Astrocyte of the hippocampus (primary cell): ENCODE measurements at places on chromosomes 5 and 9.

DNA sequence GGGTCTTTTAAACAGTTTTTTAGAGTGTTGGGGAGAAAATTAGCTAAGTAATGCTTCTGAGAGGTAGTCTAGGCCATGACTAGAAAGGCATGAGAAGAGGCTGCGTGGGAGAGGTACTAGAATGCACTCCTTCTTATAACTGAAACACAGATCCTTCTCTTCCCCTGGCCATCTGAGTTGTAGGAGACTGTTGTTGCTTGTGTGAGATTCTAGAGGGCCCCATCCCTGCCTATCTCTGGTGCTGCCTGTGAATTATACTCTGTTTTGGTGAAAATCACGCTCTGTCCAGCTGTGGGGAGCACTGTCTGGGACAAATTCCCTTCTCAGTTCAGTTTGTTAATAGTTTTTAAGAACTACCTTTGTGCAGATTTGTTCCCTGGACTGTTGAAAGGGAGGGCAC, 37.5 kb downstream of the MAP1B start:
- DNase-seq: no peak

DNA sequence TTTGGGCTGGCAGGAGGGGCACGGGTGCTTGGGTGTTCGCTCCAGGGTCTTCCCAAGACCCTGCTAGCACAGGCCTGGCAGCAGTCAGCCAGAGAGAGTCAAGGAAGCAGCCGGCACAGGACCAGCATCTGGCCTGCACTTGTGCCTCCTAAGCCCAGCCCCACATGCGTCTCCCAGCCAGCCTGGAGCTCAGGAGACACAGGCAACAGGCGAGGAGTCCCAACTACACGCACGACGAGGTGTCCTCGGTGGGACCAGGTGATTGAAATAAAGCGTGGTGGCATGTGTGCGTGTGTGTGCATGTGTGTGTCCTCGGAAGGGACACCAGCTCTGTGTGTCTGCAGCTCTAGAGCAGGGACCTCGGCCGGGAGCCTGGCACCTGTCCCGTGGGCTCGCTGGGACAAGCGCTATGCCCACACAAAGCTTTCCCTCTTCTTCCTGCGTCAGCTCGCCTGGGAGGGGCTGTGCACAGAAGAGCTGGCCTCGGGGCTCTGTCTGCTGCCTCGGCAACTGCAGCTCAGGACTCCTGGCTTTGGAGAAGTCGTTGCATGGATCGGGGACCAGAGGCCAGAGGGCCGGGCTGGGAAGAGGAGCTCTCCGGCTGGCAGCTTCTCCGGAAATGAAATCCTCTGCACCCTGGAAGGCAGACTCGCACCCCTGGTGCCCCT, 14.7 kb upstream of the SLC9A3 start:
- no peak for DNase-seq

DNA sequence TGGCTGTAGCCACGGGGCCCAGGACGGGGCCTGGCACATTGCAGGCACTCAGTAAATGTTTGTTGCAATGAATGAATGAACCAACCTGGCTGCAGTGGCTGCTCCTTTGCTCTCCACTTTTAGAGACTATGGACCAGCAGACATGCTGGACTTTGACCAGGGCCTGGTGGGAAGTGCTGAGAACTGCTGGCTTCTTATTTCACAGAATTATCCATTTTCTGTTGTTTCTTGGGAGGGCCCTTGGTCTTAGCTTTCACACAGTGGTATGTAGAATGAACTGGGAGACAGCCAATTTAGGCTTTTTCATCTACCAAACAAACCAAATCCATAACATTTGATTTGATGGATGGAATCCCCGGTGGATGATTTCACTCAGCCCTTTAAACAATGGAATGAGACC, 78.0 kb upstream of the LHFPL2 start:
- DNase-seq: peak; percentile 74

DNA sequence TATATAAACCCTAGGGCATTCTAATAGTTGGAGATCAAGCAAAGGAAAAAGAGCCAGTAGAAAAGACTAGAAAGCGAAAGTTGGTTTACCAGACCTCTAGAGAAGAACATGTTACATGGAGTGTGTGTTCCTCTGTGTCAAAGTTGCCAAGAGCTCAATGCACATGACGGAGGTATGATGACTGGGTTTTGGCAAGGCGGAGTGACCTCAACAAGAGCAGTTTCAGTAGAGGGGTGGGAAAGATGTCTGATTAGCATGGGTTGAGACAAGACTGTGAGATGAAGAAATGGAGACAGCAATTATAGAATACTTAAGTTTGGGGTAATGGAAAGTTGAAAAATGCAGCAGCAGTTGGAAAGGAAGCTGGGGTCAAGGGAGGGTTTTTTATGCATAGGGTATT, 1.6 kb downstream of the ANKDD1B start:
- DNase-seq: no peak

GRCh38 chr9:38042626-38043357, 26.2 kb downstream of the SHB start:
- no peak for DNase-seq

- DNase-seq: peak; percentile 98
Measured at GRCh38 chr9:111895996-111896941, at the start of gene UGCG. Gene UGCG, plus strand, starts transcription at chr9:111896814. Its CDS starts 402 bp downstream, at chr9:111897216.

- peak; percentile 72 for DNase-seq
Measured at GRCh38 chr9:109001275-109001676, 12.0 kb downstream of the CTNNAL1 start.

DNA sequence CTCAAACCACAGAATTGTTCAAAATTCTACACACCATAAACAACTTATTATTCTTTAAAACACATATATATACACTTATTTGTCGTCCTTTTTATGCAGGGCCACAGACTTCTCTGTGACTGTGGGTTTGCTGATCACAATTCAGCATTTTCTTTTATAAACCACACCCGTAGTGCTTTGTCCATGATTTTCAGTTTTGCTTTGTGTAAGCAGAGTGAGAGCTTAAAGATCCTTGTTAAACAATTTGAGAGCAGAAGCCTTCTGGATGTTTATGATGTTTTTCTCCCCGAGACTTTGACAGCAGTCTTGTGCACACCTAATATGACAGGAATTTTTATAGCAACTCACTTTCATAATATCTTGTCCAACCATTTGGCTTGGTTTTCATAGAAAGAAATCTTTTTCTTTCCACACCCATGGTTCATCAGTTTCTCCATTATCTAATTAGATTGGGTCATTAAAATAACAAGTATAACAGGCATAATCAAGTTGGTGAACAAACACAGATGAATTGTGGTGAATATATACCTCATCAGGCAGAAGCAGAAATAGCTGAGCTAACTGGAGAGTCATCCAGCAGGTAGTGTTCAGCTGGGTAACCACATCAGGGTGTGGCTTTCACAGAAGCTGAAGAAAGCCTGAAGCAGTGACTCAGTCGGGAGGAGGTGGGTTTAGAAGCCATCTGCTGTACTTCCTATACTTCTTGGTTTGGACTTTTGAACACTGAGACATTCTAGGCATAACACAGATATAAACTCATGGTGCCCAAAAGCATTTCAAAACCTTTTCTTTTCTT, 232.8 kb downstream of the DOCK8 start:
- DNase-seq: peak; percentile 85

DNA sequence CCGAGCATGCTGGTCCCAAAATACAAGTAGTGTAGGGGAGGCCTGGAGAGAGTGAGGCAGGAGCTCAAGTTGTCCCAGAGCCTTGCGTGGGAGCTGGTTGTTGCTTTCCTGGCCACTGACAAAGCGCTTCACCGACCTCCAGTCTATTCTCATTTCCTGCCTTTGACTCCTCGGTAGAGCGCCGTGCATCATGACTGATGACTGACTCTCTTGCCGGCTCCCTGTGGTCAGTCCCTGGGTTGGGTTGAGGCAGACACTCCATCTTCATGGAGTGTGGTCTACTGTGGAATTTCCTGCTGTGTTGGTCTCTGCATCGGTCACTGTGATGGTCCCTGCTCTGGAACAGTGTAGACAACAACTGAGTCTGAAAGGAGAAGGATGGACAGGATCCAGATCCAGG, 175.1 kb upstream of the S1PR3 start:
- peak; percentile 64 for DNase-seq

GRCh38 chr9:115261656-115262081, 143.7 kb upstream of the TNC start:
- DNase-seq: no peak

DNA sequence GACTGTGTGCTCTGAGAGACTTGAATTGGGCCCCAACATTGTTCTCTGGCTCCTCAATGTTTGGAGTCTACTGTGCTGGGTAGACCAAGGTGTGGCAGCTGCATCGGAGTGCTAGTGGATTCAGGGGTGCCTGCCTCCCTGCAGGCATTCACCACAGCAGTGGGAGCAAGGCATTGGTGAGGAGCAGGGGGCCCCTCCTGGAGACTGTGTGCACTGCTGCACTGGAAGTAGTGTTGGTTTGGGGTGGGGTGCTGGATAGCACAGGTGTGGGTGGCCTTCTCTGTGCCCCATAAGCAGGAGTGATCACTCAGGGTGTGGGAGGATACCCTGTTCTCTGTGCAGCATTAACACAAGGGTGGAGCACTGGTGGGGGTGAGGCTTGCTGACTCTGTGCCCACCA, 39.2 kb downstream of the INSL6 start:
- DNase-seq: no peak

GRCh38 chr5:10307206-10308148, at the start of gene CMBL:
Gene CMBL, minus strand, starts transcription at chr5:10307902. Its CDS starts 17,140 bp downstream, at chr5:10290762.
- peak; percentile 82 for DNase-seq

DNA sequence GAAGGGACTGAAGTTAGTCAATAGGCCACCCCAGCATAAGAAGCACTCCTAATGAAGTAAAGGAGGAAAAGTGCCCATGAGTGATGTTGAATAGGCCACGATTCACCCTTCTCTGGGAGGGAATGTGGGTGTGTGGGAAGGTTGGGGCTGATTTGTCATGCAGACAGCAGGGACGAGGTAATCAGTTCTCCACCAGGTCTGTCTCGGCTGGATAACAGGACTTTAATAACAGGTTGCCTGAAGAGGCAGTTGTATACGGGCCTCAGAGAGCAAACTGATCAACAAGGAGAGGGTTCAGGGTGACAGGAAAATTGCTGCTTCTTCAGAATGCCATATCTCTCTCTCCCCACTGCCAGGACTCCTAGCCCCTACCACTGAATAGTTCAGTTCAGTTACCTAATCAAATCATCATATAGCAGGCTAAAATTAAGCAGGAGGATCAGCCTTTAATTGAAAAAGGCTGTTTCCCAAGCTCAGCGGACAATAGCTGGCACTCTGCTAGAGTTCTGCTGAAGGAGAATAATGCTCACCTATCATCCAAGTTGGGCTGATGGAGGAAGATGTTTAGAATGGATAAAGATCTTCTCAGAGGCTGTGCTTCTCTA, 43.6 kb upstream of the SMIM32 start:
- DNase-seq: no peak

DNA sequence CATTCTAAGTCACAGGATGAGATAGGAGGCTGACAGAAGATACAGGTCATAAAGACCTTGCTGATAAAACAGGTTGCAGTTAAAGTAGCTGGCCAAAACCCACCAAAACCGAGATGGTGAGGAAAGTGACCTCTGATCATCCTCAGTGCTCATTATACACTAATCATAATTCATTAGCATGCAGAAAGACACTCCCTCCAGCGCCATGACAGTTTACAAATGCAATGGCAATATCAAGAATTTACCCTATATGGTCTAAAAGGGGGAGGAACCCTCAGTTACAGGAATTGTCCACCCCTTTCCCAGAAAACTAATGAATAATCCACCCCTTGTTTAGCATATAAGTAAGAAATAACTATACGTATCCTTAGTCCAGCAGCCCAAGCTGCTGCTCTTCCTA, 63.2 kb upstream of the IQGAP2 start:
- DNase-seq: no peak

GRCh38 chr5:116553366-116553765, 21.3 kb downstream of the SEMA6A start:
- DNase-seq: peak; percentile 35

- peak; percentile 41 for DNase-seq
Measured at GRCh38 chr9:26310294-26310693, 582.3 kb downstream of the CAAP1 start.

GRCh38 chr5:82798676-82799075, 278.5 kb downstream of the TMEM167A start:
- no peak for DNase-seq

- no peak for DNase-seq
Measured at GRCh38 chr9:3035579-3036332, 191.9 kb upstream of the PUM3 start.

DNA sequence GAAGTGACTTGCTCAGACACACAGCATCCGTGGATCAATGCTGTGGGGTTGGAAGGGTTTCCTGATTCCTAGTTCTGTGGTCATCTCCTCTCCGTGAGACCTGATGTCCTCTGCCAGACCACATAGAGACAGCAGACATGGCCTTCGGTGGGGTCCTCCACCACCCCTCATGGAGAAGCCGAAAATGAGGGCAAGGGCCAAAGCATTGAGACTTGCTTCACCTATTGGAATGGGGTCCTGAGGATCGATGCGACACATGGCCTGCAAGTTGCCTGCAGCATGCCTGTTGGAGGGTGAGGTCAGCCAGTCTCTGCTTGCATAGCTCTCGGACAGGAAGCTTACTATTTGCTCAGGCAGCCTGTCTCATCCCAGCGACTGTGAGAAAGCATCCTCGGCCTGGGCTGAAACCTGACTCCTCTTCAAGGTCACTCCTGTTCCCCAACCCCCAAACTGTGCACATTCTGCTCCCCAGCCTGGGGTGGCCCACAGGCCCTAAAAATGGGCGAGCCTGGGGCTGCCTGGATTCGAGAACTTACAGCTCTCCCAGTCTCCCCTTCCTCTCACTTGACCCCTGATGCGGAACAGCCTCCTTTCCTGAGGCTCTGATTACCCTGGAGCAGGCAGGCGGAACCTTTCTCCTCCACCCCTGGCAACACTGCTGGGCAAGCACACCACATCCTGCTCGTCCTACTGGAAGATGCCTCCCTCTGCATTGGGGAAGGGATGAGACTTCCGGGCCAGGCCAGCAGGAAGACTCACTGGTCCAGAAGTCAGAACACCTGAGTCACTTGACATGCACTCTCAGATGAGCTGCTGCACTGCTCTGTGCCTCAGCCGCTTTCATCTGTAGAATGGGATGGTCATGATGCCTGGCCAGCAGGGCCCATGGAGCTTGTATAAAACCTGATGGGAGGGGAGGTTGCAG, 186.9 kb downstream of the RGS3 start:
- no peak for DNase-seq

- peak; percentile 46 for DNase-seq
Measured at GRCh38 chr5:34791761-34792244, 47.2 kb upstream of the TTC23L start.
